ENCODE measurements at places on chromosomes 5 and 9.

- no peak for DNase-seq
Measured at GRCh38 chr5:38764937-38765391, 80.8 kb upstream of the OSMR start.

DNA sequence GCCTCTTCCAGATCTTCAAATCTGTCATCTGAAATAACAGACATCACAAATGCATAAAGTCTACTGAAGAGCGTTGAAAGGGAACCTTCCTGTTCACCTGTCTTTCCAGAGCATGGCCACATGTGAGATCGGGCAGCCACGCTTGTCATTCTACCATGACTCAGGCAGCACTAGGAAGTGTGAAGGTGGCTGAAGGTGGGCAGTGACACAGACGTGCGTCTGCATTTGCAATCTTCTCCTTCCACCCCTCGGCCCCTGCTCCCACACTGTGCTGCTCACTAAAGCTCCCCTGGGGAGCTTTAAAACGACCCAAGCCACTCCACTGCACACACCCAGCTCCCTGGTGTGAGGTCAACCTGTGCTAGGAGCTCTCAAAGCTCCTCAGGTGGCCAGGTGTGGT is 2.5 kb downstream of the ENTR1 start:
- DNase-seq: no peak

GRCh38 chr5:28156981-28157380 is 1118.6 kb upstream of the CDH9 start:
- no peak for DNase-seq

DNA sequence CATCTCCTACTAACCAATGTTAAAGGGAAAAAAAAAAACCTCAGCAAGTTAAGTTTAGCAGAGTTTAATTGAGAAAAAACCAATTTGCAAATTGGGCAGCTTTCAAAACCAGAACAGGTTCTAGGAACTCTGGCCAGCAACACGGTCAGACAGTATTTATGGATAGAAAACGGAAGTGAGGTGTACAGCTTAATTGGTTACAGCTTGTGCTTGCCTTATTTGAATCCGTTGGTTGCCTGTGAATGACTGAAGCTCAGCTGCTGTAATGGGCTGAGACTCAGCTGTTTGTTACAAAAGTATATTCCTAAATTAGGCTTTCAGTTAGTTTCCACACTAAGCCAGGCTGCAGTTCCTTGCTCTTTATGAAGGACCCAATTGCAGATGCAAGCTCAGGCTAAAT is 217.0 kb downstream of the SREK1 start:
- DNase-seq: no peak

DNA sequence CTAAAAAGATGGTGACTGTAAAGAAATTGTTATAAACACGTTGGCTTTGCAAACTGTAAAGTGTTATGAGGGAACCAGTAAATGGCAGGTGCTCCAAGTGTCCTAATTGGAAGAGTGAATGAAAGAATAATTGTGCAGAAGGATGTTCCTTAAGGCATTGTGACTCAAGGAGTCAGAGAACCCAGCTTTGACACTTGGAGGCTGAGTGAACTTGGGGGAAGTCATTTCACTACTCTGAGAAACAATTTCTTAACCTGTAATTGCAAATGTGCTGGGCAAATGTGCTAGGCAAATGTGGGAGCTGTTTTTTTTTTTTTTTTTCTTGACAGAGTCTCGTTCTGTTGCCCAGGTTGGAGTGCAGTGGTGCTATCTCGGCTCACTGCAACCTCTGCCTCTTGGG is 84.0 kb upstream of the TNFSF8 start:
- no peak for DNase-seq

DNA sequence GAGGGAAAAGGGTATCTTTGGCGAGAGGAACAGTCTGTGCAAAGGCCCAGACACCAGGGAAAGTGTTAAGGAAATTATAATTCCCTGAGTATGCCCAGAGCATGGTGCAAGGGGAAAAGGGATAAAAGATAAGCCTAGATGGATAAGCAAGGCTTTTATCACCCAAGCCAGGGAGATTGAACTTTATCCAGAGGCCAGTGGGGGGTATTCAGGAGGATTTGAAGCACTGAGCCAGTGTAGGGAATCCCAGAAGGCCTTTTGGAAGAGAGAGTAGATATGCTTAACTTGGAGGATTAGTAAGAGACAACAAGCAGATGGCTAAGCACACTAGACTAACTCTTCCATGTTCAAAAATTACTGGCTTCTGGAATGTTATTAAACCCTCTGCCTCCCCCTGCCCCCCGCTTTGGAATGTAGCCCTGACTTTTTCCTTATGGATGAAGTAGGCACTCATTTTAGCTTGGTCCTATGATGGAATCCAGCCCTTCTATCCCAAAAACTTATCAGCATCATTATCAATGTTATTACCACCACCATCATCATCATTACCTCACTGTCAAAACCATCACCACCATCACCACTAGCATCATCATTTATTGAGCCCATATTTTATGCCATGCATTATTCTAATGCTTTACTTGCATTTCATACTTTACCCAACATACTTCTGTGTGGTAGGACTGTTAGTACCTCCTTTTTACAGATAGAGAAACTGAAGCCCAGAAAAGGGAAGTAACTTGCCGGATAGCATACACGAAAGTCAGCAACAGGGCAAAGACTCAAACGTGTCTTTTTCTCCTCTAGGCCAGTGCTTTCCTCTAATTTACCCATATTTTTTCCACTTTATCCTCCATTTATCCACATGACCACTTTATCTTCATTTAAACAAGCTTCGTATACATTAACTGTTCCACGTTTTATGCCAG is 237.0 kb downstream of the PAPPA start:
- DNase-seq: no peak

- no peak for DNase-seq
Measured at GRCh38 chr5:105057001-105057436, 1494.4 kb upstream of the NUDT12 start.

DNA sequence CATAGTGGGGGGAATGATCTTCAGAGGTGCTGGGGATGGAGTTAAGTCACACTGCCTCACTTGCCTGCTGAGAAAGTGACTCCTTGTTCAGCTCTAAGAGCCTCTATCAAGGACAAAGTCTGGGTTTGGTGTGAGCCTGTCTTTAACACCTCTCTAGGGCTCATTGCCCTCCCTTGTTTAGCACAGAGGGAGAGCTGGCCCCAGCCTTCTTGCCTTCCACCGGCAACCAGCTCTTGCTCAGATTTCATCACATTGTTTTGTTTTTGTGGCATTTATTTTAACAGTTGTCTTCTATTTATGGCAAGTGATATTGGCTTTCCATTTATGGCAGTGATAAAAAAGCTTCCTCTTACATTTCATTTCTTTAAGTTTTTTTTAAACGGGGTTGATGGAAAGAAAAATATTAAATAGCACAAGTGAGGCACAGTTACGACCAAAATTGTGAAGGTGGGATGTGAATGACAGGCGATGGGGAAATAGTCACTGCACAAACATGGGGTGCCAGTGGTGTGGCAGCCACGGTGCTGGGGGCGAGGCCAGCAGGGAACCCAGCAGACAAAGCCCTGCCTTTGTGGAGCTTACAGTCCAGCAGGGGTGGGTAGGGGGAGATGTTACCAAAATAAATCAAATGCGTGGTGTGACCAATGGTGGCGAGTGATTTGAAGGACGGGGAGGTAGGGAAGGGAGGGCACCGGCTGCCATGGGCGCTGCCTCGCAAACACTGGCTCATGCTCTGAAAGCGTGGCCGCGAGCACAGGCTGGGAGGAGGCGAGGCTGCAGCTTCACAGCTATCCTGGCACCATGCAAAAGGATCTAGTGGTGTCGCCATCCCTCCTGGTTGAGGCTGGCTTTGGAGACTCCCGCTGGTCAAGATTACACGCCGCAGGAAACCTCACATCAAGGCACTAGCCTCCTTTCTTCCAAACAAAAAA is 21.2 kb upstream of the UNC5A start:
- no peak for DNase-seq

- no peak for DNase-seq
Measured at GRCh38 chr5:62661126-62661525, 82.5 kb downstream of the LRRC70 start.

Data from activated CD8-positive, alpha-beta memory T cell treated with anti-CD3 and anti-CD28 coated beads for 1 hour (primary cell).